ENCODE measurements at places on chromosomes 2 and 18.

DNA sequence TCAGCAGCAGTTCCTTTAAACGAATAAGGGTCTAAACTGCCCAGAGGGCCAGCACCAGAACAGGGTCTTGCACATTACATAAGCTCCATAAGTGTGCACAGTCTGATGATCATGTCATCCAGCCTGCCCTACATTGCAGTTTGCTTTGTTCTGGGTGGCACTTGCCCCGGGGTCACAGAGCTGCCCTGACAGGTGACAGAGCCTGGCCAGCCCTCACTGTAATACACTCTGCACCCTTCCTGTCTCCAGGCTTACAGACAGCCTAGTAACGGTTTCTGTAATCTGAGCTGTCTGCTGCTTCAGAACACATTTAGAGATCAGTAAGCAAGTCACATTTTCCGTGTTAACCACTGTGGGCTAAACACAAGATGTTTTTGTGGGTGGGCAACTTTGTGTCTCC is 213.3 kb downstream of the FAM210A start:
- no peak for DNase-seq
- no peak overlapping the region for H3K4me3 ChIP-seq
- peaks cover 26% of the 10 kb centered on the region for H3K36me3 ChIP-seq
- H3K27me3 ChIP-seq, result no peaks in the 10 kb centered on the region
- peaks cover 4% of the 10 kb centered on the region for H3K4me1 ChIP-seq
- H3K27ac ChIP-seq, result no peak overlapping the region

DNA sequence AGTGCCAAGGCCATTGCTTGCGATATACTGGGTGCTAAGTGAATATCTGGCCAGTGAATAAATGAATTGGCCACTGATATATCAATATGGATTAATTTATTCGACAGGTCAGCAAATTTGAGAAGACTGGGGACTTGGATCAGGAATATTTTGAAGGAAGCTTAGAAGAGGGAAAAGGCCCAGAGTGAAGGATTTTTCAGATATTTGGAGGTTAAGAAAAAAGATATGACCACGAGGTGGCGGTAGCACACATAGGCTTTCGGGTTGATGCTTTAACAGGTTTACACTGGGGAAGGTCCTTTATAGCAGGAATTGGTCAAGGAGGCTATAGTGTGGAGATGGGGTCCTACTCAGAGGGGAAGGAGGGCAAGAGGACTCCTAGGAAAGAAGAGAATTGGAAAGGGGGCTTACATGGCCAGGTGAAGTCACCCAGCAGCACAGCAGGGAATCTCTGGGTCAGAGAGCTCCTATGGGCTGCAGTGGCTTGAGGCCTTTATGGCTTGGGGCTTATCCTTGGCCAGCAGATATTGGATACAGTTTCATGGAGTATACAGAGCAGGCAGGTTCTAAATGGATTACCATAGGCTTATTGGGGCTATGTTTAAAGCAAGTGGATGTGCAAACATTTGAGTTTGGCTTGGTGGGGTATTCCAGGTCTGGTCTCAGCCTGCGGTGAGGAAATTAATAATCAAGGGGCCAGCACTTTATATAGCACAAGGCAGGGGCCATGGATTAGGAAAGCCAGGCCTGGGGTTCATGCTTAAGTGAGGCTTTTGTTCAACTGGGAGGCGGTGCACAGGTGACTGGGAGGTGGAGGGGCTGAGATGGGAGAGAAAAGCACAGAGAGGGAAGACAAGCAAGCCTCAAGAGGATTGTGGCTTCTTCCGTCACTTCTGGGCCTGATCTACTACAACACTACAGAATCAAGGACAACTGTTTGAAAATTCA is 9.7 kb downstream of the IL1RN start:
- DNase-seq, result peak; percentile 27
- H3K27me3 ChIP-seq, result no peaks in the 10 kb centered on the region
- H3K4me3 ChIP-seq, result no peak overlapping the region

DNA sequence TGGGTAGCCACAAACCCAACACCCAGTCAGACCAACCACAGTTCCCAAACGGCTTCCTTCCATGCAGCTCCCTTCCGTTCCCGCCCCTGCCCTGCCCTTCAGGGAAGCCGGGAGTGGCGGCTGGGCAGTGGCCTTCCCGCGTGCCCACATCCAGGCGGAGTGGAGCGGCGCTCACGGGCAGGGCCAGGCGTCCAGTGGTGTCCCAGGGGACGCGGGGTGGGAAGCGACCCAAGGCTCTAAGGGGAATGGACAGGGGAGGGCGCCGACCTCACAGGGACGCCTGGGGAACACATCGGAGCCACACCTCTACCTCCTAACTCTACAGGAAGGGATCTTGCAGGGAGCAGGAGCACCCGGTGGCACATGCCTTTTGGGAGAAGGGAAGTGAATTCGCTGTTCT is 225.9 kb upstream of the MGAT5 start:
- no peak for DNase-seq
- H3K4me3 ChIP-seq, result no peak overlapping the region
- no peaks in the 10 kb centered on the region for H3K36me3 ChIP-seq

GRCh38 chr2:149894760-149895159 is 307.2 kb upstream of the MMADHC start:
- no peak overlapping the region for H3K27ac ChIP-seq
- H3K4me1 ChIP-seq, result no peaks in the 10 kb centered on the region
- H3K4me3 ChIP-seq, result no peak overlapping the region
- no peaks in the 10 kb centered on the region for H3K36me3 ChIP-seq

GRCh38 chr18:64803471-64803870 is 654.6 kb upstream of the LINC00305 start:
- DNase-seq, result no peak
- no peaks in the 10 kb centered on the region for H3K36me3 ChIP-seq
- H3K4me3 ChIP-seq, result no peak overlapping the region
- no peaks in the 10 kb centered on the region for H3K27me3 ChIP-seq
- H3K4me1 ChIP-seq, result no peaks in the 10 kb centered on the region

GRCh38 chr2:67234440-67234839 is 162.7 kb upstream of the ETAA1 start:
- no peak for DNase-seq
- no peaks in the 10 kb centered on the region for H3K4me1 ChIP-seq
- no peaks in the 10 kb centered on the region for H3K27me3 ChIP-seq

DNA sequence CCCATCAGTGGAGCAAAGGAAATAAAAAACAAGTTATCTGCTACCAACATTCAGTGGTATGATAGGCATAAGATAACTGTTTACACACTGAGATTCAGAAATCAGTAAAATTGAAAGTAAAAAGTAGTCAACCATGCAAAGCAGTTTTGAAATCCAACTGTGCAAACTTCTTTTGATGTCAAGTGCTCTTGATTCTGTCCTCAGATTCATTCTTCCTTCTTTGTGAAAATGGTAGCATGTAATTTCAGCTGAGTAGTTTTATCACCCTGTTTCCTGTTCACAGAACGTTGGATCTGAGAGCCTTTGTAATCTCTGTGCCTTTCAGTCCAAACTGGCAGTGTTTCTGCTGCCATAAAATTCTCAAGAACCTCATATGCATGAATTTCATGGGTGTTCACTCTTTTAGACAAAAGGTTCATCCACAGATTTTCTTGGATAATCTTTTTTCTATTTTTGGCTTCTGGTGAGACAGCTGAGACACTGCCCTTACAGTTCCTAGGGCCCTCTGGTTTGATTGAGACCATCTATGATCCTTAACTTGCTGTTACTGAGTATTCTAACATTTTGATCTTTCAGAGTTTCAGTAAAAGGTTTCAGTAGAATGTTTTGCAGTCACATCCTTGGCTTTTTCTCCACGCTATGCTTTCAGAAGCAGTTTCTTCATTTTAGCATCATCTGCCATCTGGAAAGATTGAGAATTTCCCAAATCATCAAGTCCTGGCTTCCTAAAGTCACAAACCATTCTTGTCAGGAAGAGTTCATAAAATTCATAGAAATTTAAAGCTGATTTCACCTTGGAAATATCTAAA is 272.3 kb upstream of the EPHA4 start:
- H3K36me3 ChIP-seq, result no peaks in the 10 kb centered on the region
- no peaks in the 10 kb centered on the region for H3K4me1 ChIP-seq

DNA sequence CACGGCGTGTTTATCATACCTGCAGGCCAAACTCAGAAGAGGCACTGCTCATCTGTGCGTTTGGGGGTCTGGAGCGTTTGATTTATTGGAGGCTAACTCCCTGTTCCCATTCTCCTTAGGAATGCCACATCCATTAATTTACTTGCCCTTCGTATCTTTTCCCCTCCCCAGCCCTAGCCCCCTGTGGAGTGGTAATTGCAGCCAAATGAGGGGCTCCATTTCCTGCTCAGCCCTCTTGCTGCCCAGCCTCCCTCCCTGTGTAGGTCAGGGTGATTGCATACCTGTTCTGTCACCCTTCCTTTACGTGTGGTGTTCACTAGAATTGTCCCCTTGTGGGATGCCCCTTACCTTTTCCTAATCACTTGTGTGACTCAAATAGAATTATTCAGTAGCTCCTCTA is 120.4 kb downstream of the MAP3K20 start:
- H3K27ac ChIP-seq, result no peak overlapping the region
- no peaks in the 10 kb centered on the region for H3K27me3 ChIP-seq
- no peak overlapping the region for H3K4me3 ChIP-seq
- H3K36me3 ChIP-seq, result no peaks in the 10 kb centered on the region
- no peaks in the 10 kb centered on the region for H3K4me1 ChIP-seq

DNA sequence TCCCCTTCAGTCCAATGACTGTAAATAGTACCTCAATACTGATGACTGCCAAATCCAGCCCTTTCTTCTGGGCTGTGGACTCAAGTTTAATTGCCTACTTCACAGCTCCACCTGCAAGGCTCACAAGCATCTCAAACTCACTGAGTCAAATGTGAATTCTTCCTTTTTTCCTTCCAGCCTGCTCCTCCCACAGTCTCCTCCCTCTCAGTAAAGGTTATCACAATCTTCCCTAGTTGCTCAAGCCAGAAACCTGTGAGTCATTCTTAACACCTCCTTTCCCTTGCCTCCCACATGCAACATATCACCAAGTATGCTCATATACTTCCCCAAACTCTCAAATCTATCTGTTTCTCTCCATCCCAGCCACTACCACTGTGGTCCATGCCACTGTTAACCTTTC is 3.7 kb upstream of the MFSD6 start:
- DNase-seq, result no peak
- H3K4me3 ChIP-seq, result no peak overlapping the region
- H3K27me3 ChIP-seq, result no peaks in the 10 kb centered on the region
